Esophagus squamous epithelium (tissue), 5 donors: ENCODE measurements at places on chromosomes 1 and 21.

- DNase-seq = no peak
These were observed 6.7 kb downstream of the CHI3L2 start for GRCh38 chr1:111234258-111234657.

DNA sequence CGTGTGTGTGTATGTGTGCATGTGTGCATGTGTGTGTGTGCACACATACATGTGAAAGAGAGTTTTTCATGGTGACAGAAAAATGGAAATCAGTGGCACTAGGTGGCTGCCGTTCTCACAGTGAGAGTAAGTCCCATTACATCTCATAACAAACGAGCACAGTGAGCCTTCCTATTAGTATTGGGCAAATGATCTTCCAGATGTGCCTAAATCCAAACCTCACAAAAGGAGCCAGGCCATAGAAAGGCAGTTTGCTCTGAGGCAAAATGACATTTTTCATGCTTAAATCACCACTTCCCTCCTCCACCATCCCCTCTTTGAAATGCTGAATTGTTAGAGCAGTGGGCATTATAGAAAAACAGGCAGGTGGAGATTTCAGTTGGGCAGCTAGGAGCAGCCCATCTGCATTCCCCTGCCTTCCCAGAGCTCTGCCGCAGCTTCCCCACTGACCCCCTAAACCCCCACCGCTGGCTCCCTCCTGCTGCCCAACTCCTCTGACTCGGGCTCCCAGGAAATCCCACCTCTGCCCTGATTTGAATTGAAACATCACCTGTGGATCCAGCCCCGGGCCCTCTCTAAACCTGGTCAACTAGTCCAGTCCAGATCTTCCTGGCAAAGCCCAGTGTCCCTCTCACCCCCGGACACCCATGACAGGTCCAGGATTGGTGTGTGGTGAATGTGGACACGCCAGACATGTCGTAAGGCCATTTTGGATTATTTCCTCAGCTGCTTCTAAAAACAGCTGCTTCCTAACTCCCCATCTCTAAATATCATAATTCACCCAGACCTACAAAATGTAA is 190.5 kb downstream of the SEC16B start:
- DNase-seq = no peak

DNA sequence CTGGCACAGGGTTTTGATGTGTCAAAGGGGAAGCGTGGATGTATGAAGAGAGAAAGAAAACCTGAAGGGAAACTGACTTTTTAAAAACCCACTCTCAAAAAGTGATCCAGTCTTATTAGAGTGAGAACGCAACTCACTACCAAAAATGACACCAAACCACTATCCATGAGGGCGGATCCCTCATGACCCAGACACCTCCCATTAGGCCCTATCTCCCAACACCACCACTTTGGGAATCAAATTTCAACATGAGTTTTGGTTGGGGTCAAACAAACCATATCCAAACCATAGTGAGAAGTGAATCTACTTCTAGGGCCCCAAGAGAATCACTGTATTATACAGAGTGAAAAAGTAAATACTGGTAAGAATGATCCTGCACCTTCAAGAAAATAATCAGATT is 53.5 kb downstream of the FNBP1L start:
- DNase-seq = no peak

DNA sequence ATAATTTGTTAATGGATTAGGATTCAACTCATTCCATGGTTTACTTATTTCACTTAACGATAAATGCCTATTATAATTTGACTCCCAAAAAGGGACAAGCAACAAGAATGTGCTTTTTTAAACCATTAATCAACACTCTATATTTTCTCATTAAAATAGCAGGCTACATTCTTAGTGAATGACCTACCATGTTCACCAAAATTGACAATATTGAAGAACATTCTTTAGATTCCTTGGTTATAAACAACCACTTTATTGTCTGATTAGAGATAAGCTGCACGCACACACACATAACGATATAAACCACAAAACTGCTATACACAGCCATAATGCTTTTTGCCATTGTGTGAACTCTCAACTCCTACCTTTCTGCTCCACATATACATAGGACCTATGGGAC is 75.4 kb upstream of the LRRC7 start:
- DNase-seq = no peak

DNA sequence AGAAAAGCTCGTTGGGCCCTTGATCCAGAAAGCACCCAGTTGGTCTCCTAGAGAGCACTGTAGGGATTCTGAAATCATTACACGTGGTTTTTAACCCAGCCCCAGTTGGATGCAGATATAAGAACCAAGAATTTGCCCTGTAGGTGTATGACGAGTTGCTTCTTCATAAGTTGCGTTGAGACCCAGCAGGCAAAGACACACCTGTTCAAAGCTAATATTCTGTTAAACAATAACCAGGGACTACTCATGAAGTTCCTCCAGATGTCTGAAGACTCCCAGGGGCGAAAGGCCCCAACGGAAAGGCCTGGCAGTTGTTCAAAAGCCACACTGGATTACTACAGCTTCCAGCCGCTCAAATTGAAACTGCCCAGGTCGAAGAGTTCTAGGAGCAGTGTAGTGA is 88.6 kb upstream of the HNRNPU start:
- DNase-seq = no peak

DNA sequence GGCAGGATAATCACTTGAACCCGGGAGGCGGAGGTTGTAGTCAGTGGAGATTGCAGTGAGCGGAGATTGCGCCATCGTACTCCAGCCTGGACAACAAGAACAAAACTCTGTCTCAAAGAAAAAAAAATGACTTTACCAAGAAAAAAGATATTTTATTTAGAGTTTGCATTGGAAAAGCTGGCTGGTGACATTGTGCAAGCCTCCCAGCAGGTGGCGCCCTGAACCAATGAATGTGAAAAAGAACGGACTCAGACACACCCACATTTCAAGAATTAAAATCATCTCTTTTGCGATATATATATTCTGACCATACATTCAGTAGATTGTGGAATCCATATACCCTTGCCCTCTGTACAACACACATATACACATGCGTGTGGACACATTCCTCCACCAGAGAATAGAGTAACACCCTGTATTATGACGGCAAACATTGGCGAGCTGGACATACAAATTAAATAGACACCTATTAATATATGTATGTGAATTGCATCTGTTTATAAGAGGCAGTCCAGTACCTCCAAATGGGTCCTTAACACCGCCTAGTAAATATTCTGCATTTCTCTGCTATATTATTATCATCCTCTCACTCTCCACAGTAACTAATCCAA is 39.0 kb upstream of the CADM3 start:
- DNase-seq = peak; percentile 5

- no peak for DNase-seq
These were observed 14.0 kb downstream of the PKNOX1 start for GRCh38 chr21:42988236-42988965.

GRCh38 chr1:205936846-205937586 is 6.2 kb downstream of the SLC26A9 start:
- DNase-seq = no peak

- DNase-seq = no peak
These were observed 379.2 kb upstream of the SPAG17 start for GRCh38 chr1:118563981-118564951.

DNA sequence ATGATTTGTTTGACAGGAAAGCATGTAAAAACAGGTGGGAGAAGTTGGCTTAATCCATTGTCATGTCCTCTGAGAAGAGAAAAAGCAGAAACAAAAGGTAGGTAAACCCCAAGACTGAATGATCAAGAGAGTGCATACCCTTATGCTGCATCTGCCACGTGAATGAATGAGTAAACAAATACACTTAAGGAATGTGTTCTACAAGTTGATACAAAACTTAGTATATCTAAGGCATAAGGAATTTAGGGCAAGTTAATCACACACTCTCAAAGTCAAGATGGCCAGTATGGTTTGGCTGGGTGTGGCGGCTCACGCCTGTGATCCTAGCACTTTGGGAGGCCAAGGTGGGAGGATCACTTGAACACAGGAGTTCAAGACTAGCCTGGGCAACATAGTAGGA is 34.2 kb downstream of the HMCN1 start:
- no peak for DNase-seq

- no peak for DNase-seq
These were observed 616.8 kb downstream of the RWDD3 start for GRCh38 chr1:95850763-95851162.

DNA sequence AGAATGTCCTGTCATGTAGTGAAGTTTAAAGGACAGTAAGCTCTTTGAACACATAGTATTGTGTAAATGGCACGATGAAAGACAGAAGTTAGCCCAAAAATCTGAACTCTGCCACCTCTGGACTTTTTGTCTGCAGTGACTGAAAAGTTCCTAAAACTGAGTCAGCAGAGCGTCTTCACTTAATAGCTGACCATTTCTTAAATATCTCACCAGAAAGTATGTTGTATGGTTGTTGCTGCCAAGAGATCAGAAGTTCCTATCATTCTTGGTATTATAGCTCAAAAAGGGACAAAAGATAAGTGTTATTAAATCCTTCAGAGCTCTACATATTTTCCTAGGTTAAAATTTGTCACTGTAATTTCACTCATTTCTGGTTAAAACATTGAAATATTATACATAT is 1003.0 kb downstream of the TTLL7 start:
- no peak for DNase-seq

DNA sequence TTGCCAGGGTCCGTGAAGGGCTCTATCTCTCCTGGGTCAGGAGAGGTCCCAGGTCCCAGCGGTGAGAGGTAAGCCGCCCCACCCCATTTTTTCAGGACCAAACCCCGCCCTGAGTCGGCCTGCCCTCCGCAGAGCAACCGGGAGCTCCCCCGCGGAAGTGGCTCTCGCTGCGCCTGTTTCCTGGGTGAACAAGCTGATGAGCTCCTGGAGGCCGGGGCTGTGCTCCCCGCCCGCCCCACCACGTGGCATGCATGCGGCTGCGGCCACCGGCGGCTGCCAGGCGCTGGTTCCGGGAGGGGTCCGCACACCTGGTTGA is 32.0 kb downstream of the ZBTB17 start:
- DNase-seq = no peak

- DNase-seq = no peak
These were observed 8.5 kb downstream of the CHD5 start for GRCh38 chr1:6171548-6172124.

GRCh38 chr1:25562101-25562927 is 18.9 kb downstream of the LDLRAP1 start:
- peak; percentile 37 for DNase-seq

DNA sequence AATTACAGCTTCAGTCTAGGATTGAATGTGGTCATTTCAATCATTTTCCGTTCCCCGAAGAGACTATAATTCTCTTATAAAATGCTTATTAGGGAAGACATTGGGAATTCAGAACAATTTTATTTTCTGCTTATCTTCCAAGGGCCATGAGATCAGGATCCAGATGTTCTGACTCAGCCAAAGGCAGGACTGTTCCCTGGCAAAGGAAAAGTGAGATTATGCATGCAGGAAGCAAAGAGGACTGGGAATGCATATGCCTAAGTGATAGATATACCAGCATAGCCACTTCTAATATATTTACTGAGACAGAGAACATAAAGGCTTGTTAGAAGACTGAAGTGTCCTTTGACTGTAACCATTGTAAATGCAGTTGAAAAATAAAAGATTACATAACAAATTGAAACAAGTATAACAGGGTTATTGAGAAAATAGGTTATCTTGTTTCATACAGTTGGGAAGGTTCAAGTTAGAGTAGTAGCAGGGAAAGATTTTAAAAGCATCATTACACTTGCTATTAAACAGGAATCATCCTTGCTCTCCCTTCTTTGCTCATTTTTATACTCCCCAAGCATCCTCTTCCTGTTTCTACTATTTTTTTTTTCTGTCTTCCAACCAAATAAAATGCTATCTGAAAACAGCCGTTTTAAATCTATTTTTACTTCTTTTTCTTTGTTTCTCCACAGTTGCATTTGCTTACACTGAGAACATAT is 439.6 kb upstream of the ADAMTS5 start:
- no peak for DNase-seq

DNA sequence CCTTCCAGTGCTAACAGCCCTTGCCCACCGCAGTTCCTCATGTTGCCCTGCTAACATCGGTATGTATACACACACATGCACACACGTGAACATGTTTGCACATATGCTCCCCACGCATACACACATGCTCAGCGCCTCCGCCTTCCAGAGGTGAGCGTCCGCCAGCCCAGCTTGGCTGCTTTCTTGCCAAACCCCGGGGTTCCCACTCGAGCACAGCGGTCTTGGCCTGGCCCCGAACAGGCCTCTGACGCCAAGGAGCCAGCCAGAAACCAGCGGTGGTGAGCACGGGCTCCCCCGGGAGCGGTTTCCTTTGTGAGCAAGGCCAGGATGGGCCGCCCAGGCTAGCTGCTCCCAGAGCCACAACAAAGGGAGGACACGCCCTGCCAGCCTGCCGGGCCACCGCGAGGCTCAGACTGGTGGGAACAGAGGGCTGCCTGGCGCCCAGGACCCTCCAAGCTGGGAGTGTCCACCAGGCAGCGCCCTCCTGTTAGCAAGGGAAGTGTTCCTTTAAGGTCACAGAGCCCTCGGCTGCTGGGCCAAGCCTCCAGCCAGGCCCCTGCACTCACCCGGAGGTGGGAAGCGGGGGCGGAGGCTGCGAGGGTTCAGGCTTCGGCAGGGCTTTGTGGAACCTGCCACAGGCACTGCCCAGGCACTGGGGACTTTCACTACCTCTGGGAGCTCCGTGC is 65.4 kb downstream of the ALPL start:
- DNase-seq = no peak

DNA sequence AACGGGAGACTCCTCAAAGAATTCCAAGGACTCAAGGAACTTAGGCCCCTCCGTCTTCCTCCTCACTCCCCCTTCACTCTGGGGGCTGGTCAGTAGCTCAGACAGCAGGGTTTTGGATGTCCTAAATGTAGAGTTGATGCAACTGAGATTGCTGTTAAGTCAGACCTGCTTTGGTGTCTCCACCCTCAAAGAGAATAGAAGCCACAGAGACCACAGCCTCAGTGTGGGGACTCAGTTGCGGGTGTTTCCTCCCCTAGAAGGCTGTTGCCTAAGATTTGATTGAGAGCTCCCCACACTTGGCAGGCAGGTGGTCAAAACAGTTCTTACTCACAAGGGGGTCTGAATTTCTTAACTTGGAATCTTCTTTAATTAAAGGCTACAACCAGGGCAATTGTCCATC is 7.6 kb downstream of the MAN1C1 start:
- DNase-seq = no peak
